Activated B cell treated with CpG ODN at 0.5 μM for 24 hours (primary cell): ENCODE measurements at places on chromosomes 7 and 10. TPM values are rescaled to one million over a fixed set of nuclear protein-coding genes. Genes with fewer than 3 reads are reported as not detected.

DNA sequence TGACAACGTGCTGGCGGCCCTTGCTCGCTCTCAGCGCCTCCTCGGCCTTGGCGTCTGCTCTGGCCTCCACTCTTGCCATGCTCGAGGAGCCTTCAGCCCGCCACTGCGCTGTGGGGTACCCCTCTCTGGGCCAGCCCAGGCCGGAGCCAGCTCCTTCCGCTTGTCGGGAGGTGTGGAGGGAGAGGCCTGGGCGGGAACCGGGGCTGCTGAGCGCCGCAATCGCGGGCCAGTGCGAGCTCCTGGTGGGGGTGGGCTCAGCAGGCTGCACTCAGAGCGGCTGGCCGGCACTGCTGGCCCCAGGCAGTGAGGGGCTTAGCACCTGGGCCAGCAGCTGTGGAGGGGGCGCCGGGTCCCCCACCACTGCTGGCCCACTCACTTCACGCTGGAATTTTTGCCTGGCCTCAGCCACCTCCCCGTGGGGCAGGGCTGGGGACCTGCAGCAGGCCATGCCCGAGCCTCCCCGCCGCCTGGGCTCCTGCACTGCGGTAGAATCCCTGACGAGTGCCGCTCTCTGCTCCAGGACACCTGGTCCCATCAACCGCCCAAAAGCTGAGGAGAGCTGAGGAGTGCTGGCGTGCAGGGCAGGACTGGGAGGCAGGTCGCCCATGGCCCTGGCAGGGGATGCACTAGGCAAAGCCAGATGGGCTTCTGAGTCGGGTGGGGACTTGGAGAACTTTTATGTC is 372.2 kb upstream of the NRG3 start:
- DNase-seq: no peak

Gene PNLIPRP1
- total RNA-seq: not detected in 2 replicates

- DNase-seq: no peak
These were observed 11.6 kb downstream of the DDX56 start for GRCh38 chr7:44561962-44562621.

DNA sequence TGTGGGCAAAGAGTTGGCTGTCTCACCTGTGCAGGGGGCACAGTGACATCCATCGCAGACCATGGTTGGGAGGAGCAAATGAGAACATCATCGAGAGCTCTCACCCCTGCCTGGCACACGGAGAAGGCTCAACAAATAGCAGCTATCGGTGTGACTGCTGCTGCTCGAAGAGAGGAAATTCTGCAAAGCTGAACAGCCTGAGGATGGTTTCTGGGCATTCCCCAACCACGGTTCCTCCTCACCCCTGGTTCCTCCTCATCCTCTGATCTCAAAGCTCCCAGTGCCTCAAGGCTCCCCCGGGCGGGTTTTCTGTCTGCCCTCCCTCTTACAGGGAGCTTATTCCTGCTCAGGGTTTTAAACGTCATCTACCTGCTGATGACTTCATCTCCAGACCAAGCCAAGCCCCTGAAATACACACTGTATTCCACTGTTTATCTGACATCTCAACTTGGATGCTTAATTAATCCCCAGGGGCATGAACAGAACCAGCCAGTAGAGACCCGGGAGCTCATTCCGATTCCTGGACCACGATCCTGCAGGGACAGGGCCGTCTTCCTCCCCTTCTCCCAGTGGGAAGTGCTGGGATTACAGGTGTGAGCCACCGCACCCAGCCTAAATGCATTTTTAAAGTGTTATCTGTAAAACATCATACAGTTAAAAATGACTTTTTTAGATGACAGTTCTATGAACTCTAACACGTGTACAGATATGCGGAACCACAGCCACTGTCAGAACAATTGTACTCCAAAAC is 19.5 kb upstream of the NOM1 start:
- DNase-seq: no peak

DNA sequence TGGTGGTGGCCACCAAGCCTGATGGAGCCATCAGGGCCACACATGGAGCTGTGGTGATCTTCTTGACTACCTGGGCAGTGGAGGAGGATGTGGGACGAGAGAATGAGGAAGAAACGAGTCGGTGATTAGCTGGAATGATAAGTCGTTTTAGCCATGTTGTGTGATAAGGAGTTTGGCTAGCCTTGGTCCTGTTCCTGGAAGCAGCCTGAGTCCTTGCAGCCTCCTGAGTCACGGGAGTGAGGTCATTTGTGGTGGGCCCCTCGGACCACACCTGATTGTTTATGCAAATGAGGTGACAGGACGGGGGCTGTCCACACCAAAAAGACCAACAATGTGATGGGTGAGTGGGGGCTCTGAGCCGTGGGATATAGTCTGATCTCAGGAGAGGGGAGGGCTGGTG is 554.4 kb downstream of the PTPRN2 start:
- DNase-seq: no peak

DNA sequence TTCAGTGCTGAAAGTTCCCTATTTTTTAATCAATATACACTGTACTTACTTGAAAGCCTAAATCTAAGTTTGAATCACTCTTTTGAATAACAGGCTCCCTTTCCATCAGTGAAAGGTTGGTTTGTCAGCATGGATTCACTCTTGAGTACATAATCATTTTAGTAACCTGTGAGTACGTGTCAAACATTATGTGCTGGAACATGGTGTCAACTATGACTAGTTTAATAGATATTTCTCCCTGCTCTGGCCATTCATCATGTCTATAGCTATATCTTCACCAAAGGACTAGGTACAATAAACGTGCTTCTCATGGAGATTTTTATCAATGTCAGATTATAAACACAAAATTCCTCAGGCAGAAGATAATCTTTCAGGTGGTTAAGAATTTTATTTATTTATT is 61.7 kb upstream of the MDFIC start:
- DNase-seq: no peak

DNA sequence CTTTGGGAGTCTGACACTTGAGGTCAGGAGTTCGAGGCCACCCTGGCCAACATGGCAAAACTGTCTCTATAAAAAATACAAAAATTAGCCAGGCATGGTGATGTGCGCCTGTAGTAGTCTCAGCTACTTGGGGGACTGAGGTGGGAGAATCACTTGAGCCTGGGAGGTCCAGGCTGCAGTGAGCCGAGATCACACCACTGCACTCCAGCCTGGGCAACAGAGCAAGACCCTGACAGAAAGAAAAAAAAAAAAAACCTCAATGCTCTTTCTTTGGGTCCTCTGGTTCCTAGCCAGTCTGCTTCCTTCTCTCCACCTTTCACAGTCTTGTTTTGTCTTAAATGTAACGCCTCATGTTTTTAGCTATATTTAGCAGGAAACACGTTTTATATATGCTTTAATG is 9.4 kb downstream of the OGDH start:
- DNase-seq: no peak

Gene FFAR4
- not detected in 2 replicates for total RNA-seq

Gene KLF14
- 0.10 TPM in 1 of 2 replicates, not detected in the other for total RNA-seq

Gene TAS2R41
- not detected in 2 replicates for total RNA-seq

- no peak for DNase-seq
These were observed 38.6 kb downstream of the MTPN start for GRCh38 chr7:135938563-135938962.

Gene WDR37
- total RNA-seq: 16.2 and 20.0 TPM in 2 replicates

DNA sequence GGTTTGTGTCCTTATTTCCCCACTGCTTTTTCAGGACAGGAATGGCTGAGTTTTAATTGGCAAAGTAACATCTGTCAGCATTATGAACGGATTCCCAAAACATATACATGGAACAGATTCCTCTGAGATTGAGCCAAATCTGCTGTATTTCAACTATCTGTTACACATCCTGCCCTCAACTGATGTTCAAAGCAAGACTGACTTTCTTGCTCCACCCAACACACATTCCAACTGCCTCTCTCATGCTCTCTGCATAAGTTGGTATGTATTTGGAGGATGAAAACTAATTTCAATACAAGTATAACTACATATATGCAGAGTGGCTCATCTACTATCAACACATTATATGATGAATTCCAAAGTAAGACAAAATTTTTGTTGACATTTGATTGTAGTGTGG is 342.2 kb downstream of the GATA3 start:
- no peak for DNase-seq

DNA sequence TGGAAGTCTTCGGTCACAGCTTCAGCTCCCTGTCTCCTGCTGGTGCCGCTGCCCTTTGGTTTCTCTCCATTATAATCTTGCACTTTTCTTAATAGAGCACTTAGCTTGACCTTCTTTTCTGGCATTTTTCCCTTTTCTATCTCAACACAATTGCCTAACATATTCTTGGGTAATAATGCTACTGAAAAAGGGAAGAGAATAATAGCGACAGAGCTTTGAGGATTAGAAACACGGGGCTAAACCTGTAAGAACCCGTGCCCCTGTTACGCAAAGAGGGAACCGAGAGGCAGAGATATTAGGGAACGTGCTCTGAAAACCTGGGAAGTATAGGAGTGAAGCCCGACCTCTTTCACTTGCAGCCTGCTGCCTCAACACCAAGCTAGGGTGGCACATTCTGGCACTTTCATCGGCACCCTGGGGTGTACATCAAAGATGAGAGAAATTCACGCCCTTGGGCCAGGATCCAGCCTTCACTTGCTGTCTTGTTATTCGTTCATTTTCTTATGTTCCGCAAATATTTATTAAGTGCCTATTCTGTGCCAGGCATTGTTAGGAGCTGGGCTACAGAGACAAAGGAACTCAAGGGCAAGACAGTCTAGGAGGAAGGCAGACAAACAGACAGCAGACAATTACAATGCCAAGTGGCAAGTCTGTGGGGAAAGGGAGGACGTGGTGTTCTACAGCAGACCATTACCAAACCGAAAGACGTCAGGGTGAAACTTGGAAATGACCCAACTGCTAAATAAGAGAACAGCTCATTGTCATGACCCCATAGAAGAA is 33.0 kb upstream of the GALNTL5 start:
- DNase-seq: no peak

Gene CALML5
- total RNA-seq: not detected in 2 replicates

DNA sequence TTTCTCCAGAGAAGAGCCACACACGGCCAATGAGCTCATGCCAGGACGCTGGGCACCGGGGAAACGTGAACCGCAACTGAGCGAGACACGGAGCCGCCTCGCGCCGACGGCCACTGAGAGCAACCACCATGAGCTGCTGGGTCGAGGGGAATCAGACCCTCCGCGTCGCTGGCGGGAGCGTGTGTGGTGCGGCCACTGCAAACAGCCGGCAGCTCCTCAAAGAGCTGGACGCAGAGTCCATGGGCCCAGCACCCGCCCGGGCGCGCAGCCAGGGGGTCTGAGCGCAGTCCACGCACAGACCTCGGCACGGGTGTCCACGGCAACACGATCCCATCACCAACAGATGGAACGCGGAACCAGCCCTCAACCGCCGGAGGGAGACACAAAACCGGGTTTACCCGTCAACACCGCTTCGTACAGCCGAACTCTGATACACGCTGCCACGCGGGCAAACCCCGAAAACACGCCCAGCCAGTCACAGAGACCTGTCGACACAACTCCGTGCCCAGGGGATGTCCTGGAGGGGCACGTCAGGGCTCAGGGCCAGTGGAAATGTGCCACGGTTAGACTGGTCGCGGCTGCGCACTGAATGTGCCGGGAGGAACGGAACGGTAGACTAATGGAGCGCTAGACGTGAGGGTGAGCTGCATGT is 147.1 kb downstream of the ELFN1 start:
- DNase-seq: no peak

Gene CPA4
- not detected in 2 replicates for total RNA-seq

Gene LIPJ
- 0.07 and 0.31 TPM in 2 replicates for total RNA-seq

DNA sequence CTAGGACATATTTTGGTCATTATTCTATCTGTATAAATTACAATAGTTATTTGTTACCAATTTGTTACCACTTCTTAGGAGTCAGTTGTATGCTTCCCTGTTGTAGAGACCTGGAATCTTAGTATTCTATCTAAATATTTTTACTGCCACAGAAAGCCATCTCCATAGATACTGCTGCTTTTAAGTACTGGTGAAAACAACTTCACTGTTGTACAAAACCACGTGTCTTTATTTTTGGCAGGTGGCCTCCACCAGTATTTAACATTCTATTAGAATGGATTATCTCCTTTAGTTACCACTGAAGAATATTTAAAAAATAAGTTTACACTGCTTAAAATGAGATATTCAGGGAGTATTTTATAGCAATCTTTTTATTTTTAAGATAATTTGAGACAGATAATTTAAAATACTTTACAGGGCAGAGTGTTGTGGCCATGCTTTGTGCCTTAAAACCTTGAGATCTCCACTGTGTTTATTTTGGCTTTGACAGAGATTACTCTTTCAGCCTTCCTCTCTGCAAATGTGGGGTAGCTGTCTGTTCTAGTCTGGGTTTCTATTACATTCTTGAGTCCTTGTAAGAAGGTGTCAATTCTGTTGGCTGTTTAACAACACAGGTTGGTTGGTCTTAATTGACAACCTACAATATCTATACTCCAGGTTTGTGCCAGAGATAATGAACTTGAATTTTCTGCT is 185.6 kb downstream of the LRRC4 start:
- no peak for DNase-seq

GRCh38 chr7:17732083-17732482 is 208.2 kb downstream of the SNX13 start:
- no peak for DNase-seq

GRCh38 chr10:132509506-132510173 is 27.9 kb upstream of the INPP5A start:
- DNase-seq: peak; percentile 11

Gene RINT1
- total RNA-seq: 31.1 and 35.5 TPM in 2 replicates

GRCh38 chr7:7996568-7996967 is 28.0 kb downstream of the GLCCI1 start:
- no peak for DNase-seq

DNA sequence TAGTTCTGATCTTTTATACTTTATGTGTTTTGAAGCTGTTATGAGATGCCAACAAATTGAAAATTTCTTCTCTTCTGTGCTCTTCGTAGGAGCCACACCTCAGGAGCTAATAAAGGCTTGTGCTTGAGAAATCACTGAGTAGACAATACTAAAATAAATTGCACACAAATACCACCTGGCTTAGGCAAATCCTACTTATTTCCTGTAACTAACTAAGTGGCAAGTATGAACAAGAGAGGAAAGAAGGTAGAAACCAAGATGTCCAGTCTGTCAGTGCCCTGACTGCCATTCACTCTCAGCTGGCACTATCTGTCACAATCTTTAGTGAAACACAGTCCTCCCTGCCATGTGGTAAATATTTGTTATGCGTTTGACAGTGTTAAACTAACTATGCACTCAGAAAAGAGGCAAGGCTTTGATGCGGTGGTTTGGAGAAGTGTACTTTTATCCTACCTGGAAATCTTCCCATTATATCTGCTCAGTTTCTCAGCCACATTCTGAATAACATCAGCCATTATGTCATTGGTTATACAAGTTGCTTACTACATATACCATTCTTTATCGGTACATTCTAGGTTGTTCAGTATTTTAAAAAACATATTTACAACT is 293.4 kb upstream of the VWC2 start:
- no peak for DNase-seq

Gene CFAP69
- 0.62 TPM in 1 of 2 replicates, not detected in the other for total RNA-seq

DNA sequence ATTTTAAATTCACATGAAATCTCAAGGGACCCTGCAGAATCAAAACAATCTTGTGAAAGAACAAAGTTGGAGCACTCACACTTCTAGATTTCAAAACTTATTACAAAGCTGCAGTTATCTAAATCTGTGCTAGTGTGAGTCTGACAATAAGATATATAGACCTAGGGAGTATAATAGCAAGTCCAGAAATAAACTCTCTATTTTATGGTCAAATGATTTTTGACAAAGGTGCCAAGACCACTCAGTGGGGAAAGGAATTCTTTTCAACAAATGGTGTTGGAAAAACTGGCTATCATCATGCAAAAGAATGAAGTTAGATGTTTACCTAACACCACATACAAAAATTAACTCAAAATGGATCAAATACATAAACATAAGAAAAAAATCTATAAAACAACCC is 68.2 kb downstream of the TFEC start:
- DNase-seq: no peak

GRCh38 chr7:71264005-71264404 is 132.1 kb downstream of the GALNT17 start:
- DNase-seq: no peak
